ENCODE measurements at places on chromosomes 5 and 9. TPM values are rescaled to one million over a fixed set of nuclear protein-coding genes. Genes with fewer than 3 reads are reported as not detected.

- DNase-seq = no peak
Observed at GRCh38 chr5:98263084-98263483, 510.4 kb upstream of the RGMB start.

GRCh38 chr5:92674321-92674720 is 906.7 kb downstream of the NR2F1-AS1 start:
- no peak for DNase-seq

The GPR150 gene
- not detected for total RNA-seq

The TLX3 gene
- total RNA-seq = not detected

DNA sequence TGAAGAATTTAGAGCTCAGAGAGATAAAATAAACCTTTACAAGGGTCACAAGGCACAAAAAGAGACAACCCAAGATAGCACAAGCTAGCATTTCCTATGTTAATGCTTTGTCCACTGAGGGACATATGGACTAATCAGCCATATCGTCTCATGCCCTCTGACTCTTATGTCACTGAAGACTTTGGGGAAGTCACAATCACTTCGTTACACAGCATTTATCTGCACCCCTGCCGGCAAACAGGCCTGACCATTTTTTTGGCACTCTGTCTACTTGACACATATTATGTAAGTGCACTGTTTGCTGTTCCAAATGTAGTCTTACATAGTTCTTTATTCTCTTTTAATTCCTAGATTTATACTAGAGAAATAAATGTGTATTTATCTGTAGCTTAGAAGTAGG is 13.9 kb upstream of the BNC2 start:
- no peak for DNase-seq

DNA sequence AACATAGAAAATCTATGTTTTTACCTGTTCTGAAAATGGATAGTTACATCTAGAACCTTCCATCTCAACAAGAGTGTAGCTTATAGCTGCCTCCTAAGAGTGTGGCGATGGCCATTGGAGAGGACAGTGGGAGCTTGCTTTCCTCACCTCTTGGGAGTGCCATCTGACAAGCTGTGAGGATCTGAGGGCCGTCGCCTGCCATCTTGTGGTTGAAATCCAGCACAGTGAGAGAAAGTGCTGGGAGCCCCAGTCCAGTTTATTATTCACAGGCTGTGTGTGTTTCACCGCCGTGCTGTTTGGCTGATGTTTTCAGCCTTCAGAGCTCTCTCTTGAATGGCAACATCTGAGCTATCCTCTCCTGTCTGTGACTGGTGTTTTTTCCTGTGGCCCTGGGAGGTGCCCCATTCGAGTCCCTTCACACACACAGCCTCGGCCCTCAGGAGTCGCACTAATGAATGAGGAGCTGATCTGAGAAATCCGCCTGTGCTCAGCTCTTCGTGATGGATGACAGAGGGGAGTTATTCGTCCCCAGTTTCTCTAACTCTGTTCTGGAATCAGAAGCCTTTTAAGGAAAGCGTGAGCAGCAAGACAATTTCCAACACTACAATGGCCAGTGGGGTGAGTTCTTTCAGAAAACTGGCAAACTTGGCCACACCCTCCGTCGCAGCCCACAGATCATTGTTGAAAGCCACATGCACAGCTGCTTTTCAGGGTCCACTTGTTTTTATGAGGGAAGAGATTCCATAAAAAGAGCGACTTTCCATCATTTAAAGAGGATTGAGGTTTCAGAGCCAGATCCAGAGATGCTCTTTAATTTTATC is 170.3 kb downstream of the PDZD2 start:
- DNase-seq = peak; percentile 54

The PTPN3 gene
- not detected for total RNA-seq

DNA sequence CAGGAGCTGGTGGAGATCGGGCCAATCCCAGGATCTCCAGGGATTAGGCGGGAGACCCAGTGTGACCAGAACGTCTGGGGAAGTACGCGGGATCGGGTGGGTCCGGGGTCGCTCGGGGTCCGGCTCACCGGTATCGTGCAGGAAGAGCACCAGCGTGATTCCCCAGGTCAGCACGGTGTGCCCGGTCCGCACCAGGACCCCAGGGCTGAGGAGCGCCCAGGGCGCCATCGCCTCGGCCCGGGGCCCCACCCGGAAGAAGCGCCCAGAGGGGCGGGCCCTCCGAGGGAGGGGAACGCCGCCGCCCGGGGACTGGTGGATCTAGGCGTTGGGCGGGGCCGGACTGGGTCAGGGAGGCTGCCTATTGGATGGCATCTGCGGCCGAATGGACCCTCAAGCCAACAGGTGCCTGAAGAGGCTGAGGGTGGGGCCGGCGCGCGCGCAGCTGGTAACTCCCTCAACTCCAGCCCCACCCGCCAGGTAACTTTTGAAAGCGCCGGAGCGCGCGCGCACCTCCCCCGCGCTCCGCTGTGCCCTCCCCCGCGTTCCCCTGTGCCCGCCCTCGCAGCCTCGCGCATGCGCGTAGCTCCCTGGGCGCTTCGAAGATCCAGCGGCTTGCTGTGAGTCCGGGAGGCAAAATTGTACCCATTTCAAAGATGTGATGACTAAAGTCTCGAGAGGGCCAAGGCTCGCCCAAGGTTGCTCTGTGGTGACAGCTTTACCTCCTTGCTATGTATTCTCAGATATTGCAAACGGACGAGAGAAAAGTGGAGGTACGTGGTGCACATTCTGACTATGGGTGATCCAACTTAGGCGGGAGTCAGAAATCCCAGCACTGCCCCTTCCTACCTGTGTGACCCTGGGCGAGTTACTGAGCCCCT is at the start of gene ZDHHC12:
Gene ZDHHC12 (minus strand): TSS at position 262 of the 878 bp plus-strand sequence. CDS start 34 bp downstream, at position 228.
- DNase-seq = peak; percentile 100

DNA sequence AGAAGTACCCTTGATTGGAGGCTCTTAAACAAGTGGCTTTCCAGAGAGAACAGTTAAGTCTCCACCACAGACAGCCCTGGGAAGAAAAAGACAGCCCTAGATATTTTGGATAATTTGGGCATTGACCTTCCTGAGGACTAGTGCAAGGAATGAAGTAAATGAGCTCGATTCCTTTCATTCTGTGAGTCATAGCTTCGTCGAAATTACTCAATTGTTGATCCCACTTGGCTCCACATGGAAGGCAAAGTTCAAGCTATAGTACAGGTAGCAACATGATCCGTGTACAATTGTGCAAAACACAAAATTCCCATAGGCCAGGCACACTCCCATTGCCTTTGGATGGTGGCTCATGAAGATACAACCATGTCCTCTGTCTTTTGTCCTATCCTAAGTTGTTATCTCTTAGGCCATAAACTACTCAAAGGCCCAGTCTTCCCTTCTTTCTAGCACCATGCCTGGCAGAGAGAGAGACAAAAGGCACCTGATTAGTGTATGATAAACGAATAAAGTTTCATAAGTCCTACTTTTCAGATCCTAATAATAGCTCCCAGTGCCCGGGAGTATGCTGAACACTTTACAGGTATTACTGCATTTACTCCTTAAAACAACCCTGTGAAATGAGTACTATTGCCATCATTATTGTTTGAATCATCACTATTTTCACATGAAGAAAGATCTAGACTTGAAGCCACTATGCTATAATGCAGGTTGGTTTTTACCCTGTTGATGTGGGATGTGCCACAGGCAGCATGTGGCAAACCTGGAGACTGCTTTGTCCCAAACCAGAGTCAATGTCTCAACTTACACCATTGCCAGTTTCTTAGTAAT is 116.7 kb upstream of the RANBP3L start:
- DNase-seq = no peak

The DIAPH1 gene
- total RNA-seq = 174 TPM

DNA sequence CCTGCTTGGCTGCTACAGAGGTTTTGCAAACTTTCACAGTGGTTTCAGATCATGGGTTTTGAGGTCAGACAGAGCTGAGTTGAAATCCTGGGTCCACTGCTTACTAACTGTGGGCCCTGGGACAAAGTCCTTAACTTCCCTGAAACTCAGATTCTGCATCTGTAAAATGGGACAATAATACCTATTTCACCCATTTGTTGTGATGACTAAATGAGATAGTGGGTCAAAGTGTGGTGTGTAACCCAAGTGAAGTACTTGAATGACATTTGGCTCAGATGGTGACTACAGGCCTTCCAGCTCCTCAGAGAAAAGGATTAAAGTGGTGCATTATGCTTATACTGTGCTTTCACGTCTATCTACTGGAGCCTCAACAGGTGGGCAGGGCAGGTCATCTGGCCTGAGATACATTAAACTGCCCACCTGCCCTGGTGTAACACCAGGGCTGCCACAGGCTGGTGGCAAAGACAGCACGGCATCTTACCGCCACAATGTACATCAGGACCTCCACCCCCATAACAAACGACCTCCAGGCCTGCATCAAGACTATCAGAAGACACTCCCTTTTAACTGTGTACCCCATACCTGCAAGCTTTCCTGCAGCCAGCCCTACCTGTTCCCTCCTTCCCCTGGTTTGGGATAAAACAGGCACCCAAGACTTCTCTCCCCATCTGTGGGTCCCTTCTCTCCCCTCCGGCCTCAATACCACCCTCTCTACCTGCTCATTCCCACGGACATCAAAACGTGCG is 846 bp upstream of the TRAF1 start:
- peak; percentile 34 for DNase-seq

- no peak for DNase-seq
Observed at GRCh38 chr9:18636781-18637180, 162.8 kb downstream of the ADAMTSL1 start.

- peak; percentile 81 for DNase-seq
Observed at GRCh38 chr9:112348257-112349007, 15.0 kb upstream of the PTBP3 start.

- no peak for DNase-seq
Observed at GRCh38 chr5:80254767-80255430, 949 bp downstream of the SERINC5 start.

- DNase-seq = peak; percentile 99
Observed at GRCh38 chr5:150412319-150413175, at the start of gene CD74. TSS of gene CD74 (minus strand) at chr5:150412910. CDS start at chr5:150412749, 161 bp downstream.

GRCh38 chr5:154478224-154478565 is at the start of gene HAND1:
TSS of gene HAND1 (minus strand) at chr5:154478227. CDS start at chr5:154478008, 219 bp downstream.
- DNase-seq = no peak

The LIFR gene
- total RNA-seq = not detected

The PCDHA1 gene
- total RNA-seq = not detected

The TMOD1 gene
- not detected for total RNA-seq

- DNase-seq = no peak
Observed at GRCh38 chr5:10160241-10160640, 89.4 kb downstream of the ATPSCKMT start.

GRCh38 chr9:69831611-69832010 is 11.0 kb downstream of the CFAP95 start:
- DNase-seq = no peak

The POU5F2 gene
- 1.5 TPM for total RNA-seq

GRCh38 chr9:114004221-114004716 is 73.8 kb downstream of the AMBP start:
- DNase-seq = no peak

DNA sequence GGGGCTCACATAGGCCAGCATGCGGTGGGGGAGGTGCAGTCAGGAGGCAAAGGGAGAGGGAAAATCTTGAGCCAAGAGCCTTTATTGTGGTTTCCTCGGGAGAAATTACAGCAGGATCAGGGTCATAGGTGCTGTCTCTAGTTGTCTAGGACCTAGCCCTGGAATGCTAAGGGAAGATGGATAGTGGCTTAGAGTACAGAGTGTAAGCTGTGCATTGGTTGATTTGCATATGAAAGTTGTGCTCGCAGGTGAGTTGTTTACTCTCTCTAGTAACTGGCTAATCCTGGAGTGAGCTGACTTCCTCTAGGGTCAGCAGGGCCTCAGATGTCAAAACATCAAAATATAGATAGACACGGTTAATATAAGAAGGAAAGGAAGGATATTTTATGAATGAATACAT is 877.7 kb downstream of the TLE4 start:
- no peak for DNase-seq

The SPINK4 gene
- not detected for total RNA-seq

The TNFSF8 gene
- total RNA-seq = 50.3 TPM

GRCh38 chr9:114437401-114437893 is 49.7 kb upstream of the AKNA start:
- no peak for DNase-seq

The OBP2B gene
- total RNA-seq = not detected

- DNase-seq = peak; percentile 47
Observed at GRCh38 chr5:88736494-88736893, 146.5 kb downstream of the MEF2C start.

The TXN gene
- 165 TPM for total RNA-seq

The SV2C gene
- not detected for total RNA-seq

DNA sequence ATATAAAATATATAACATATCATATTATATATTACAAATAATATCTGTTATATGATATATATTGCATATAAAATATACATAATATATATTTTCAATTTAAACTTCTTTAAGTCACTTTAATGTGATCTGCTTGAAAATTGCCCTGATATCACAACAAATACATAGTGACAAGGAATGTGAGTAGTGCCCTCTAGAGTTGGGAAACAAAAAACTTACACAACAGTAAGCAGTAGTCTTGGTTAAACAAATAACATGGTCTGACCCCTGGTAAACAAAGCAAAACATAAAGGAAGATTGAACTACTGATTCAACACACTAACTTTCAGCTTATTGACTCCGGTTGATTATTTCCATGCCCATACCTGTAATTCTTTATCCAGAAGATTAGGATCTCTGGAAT is 188.3 kb upstream of the NMUR2 start:
- peak; percentile 1 for DNase-seq

The ZNF366 gene
- total RNA-seq = not detected

GRCh38 chr5:136062366-136063274 is 33.8 kb downstream of the TGFBI start:
- DNase-seq = peak; percentile 89

GRCh38 chr5:36363101-36363500 is 61.4 kb upstream of the RANBP3L start:
- DNase-seq = no peak

DNA sequence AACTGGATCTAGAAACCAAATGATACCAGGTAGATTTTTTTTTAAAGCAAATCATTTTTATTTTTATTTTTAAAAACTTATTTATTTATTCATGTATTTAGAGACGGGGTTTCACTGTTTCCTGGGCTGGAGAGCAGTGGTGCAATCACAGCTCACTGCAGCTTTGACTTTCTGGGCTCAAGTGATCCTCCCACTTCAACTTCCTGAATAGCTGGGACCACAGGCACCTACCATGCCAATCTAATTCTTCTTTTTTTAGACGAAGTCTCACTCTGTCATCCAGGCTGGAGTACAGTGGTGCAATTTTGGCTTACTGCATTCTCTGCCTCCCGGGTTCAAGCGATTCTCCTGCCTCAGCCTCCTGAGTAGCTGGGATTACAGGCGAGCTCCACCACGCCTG is 41.3 kb upstream of the CDK20 start:
- DNase-seq = no peak

- DNase-seq = no peak
Observed at GRCh38 chr9:84111726-84112125, 131.1 kb downstream of the RMI1 start.

DNA sequence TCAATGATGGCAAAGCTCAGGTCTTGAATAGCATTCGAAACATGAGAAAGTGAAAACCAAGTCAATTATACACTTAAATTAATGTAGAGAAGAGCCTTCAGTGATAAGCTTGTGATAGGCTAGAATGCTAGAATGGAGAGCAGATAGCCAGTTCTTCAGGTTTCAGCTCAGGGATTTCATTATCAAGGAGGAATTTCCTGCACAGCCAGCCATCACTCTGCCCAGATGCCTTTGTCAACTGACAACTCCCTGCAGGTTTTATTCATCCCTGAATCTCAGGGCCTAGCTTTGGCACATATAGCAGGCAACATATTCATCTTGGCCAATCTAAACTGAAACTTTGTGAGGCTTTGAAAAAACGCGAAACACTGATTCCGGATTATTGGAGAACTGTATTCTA is 199.3 kb upstream of the CDH6 start:
- DNase-seq = no peak

Measured in OCI-LY7 (cell line).